Right lung (tissue), 10 donors: ENCODE measurements at places on chromosomes 3 and 15. TPM values are rescaled to one million over a fixed set of nuclear protein-coding genes. Genes with fewer than 3 reads are reported as not detected.

The THAP10 gene
- 7.3 TPM for polyA plus RNA-seq

The CXCR6 gene
- 0.63 TPM for polyA plus RNA-seq

The EFL1 gene
- 22.4 TPM for polyA plus RNA-seq

The NRROS gene
- polyA plus RNA-seq: 5.8 TPM

GRCh38 chr3:45870099-45870498, 16.2 kb upstream of the CCR9 start:
- DNase-seq: no peak

GRCh38 chr3:71709908-71710511, 15.2 kb downstream of the EIF4E3 start:
- no peak for DNase-seq

DNA sequence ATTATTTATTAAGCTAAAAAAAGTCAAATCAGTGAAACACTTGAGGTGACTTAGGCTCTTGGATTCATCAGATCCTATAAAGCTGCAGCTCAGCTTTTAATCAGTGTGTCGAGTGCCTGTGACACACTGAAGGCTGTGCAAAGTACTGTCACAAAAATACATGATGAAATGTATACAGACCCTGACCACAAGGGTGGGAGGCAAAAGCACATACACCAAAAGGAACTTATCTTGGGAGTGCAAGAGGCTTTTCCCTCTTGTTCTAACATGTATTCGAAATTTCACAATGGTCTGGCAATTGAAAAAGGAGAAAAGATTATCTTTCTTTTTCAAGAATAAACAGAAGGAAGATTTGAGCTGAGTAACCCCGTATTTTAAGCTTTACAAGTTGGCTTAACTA, 35.9 kb downstream of the VGLL4 start:
- no peak for DNase-seq

DNA sequence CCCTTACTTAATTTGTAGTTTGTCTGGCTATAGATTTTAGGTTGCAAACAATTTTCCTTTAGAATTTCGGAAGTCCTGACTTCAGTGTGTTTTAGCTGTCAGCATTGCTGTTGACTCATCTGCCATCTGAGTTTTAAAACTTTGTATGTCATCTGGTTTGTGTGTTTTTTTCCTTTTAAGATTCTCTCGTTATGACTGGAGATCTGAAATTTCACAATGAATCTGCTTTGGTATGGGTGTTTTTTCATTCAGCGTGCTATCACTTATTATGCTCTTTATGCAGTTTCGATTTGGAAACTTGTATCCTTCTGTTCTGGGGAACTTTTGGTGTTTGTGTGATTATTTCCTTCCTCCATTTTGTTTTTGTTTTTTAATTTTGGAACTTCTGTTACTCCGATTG, 53.7 kb upstream of the ZNF280D start:
- DNase-seq: no peak

GRCh38 chr3:59235634-59236012, 185.8 kb upstream of the CFAP20DC start:
- DNase-seq: no peak

- DNase-seq: no peak
These were observed 10.7 kb downstream of the GCNT3 start for GRCh38 chr15:59622289-59622688.
